Esophagus squamous epithelium (tissue), 5 donors: ENCODE measurements at places on chromosomes 1 and 21. TPM values are rescaled to one million over a fixed set of nuclear protein-coding genes. Genes with fewer than 3 reads are reported as not detected.

The KRTAP13-2 gene
- total RNA-seq, result not detected

The IFNLR1 gene
- 3.2 TPM for total RNA-seq

The PTAFR gene
- total RNA-seq, result 12.8 TPM

The KCNE2 gene
- total RNA-seq, result not detected

The CELSR2 gene
- 36.3 TPM for total RNA-seq

DNA sequence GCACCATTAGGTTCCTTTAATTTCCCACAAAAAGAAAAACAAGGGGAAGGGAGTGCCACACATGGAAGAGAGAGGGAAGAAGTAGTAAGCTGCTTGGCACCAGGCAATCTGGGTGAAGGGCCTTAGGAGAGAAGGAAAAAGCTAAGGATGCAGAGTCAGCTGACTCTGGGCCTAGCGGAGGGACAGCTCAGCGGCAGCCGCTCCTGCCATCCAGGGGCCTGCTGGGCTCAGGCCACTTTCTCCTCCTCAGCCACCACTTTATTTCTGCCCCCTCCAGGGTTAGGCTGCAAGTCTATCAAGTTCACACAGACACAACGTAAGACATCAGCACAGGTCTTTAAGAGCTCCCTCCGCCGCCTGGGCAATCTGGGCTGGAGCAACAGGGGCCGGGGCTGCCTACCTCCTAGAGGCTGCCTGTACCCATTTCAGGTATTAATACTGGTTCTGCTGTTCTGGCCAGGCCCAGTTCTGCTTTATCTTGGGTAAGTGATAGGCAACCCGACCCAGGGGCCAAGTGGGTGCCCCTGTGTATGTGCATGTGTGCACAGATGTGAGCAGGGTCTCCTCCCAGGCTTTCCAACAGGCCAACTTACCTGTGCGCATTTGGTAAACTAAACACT, 53.6 kb downstream of the SLC45A1 start:
- no peak for DNase-seq

GRCh38 chr1:198165927-198166647, 9.3 kb downstream of the NEK7 start:
- no peak for DNase-seq

DNA sequence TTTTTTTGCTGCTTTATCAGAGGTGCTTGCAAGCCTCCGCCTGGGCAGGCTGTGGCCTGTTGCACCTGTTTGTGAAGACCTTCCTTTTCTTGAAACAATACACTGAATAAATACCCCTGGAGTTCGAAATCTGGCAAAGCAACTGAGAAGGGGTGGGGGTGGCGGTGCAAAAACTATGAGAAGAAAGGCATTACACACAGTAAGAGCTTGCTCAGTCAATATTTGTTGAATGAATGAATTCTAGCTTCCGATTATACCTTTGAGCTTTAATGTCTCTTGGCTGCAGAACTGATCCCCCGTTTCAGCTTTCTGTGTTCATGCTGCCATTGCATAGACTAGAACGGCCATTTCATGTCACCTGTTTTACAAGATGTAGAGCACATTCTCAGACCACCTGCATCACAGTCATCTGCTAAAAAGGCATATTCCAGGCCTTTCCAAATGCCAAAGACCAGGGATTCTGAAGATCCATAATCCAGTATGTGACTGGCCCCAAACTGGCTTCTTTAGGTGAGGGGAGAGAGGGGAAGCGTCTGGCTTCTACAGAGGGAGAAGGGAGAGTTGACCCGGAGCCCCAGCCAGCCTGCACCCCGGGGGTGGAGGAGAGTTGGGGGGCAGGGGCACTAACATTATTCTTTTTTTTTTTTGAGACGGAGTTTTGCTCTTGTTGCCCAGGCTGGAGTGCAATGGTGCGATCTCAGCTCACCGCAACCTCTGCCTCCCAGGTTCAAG, 111.5 kb downstream of the ETS2 start:
- no peak for DNase-seq

- DNase-seq, result no peak
These were observed 72.5 kb downstream of the RPS6KC1 start for GRCh38 chr1:213123536-213123935.

- DNase-seq, result no peak
These were observed 29.7 kb upstream of the FMOD start for GRCh38 chr1:203380420-203381150.

- no peak for DNase-seq
These were observed 352.9 kb upstream of the NCAM2 start for GRCh38 chr21:20645344-20645743.

DNA sequence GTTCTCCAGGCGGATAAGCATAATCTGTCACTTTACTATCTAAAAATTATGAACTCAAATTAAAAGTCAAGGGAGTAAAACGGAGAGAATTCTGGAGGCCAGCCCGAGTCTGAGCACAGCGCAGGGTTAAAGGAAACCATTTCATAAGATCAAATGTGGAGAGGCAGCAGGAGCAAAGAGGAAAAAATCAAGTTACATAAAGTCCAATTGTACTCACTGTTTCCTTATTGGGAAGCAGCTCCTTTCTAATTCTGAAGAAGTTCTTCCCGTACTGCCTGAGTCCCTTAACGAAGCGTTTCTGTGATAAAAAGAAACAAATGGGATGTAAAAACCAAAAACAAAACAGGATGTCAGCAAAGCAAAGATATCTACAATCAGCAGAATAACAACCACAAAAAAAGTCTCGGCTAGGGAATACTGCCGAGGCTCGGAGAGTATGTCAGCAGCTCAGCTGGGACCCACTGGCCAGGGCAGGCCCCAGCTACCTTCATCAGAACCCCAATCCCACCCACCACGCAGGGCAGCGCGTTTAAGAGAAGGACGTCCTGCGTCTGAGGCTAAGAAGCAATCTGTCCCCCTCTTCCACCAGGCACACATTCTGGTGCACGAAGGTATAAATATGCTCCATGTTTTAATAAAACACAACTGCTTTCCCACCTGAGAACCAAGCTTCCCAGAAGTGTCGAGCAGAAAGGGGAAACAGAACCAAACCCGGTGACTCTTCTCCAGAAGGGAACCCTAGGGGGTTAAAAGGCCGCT, 104.8 kb downstream of the SLC45A1 start:
- no peak for DNase-seq

DNA sequence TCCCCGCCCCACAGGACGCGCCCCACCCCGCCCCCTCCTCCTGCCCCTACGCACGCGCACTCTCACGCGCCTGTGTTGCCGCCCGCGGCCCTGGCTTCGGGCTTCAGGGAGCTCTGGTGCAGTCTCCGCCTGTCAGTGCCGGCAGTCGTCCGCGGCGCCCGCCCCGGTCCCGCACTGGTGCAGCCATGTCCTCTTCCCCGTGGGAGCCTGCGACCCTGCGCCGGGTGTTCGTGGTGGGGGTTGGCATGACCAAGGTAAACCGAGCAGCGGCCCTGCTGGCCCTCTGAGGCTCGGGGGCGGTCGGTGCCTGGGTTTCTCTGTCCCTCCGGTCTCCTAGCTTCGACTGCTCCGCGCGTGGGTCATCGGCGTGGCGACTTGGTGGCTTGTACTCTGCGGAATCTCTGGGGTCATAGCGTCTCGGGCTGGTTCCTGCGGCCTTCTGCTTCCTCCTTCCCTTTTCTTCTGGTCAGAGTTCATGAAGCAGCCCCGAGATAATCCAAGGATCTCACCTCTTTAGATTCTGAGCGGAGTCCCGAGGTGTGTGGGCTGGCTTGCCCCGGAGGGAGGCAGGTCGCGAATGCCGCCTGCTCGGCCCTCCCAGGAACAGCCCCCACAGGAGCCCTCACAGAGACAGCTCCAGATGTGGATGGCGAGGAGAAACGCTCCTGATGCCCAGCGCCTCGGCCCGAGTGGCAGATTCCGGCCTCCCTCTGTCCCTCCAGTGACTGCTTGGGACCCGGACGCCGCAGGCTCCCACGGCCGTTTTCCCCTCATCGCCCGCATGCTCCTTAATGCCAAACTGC, at the start of gene SCP2:
Gene SCP2 (plus strand): TSS at position 65 of the 803 bp plus-strand sequence. CDS start 121 bp downstream, at position 186.
- no peak for DNase-seq

DNA sequence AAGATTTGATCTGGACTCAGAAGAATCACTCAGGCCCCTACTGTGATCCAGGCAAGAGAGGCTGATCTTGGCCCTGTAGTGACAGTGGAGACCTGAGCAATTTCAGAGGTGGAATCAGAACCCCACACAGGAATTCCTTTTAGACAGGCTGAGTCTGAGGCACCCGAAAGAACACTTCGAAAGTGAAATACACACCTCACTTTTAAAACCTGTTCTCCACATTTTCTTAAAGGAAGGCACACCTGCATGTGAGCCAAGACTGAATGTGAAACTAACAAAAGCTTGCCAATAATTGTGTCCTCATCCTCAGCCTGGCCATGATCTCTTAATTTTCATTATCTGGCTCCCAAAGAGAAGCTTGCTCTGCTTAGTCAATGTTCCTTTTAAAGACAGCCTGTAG, 32.2 kb downstream of the SIPA1L2 start:
- DNase-seq, result no peak

DNA sequence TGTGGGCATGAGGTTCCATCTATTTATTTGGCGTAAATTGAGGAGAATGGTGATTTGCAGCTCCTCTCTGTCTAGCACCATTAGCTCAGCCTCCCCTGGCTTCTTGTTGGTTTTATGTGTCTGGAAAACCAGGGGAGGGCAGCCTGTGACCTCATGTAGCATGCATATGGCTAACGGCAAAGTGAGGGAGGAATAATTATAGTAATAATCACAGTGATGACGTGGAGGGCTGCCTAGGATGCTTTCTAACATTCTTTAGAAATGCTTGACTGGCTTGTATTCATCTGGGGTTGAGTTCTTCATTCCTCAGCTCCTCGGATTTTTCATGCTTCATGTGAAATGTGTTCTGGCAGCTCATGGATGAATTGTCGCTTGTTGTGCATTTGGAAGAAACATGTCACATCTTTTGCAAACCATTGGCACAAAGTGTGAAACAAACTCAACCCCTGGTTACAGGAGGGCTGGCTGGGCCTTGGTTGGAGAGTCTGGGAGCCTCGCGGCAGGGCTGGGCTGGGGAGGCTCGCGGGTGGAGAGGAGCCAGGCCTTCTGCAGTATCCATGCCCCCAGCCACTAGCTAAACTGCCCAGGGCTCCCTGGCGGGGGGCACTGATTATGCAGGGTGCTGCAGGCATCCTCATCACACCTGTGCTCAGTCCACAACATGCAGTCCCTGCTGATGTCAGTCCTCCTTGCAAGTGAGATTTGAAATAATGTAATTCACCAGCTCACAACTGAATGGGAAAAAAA, 149.6 kb downstream of the DISC1 start:
- no peak for DNase-seq

DNA sequence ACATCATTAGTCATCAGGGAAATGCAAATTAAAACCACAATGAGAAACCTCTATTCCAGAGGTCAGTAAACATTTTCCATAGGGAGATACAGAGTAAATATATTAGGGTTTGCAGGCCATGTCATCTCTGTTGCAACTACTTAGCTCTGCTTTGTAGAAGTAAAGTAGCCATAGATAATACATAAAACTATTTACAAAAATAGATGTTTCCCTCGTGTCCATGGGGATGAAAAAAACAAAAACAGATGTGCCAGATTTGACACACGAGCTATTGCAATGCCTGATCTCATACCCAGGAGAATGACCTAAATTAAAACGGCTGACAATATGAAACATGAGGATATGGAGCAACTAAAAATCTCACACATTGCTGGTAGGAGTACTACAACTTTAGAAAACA, 17.3 kb downstream of the LTN1 start:
- DNase-seq, result no peak
